ENCODE measurements at places on chromosomes 13 and 19.

DNA sequence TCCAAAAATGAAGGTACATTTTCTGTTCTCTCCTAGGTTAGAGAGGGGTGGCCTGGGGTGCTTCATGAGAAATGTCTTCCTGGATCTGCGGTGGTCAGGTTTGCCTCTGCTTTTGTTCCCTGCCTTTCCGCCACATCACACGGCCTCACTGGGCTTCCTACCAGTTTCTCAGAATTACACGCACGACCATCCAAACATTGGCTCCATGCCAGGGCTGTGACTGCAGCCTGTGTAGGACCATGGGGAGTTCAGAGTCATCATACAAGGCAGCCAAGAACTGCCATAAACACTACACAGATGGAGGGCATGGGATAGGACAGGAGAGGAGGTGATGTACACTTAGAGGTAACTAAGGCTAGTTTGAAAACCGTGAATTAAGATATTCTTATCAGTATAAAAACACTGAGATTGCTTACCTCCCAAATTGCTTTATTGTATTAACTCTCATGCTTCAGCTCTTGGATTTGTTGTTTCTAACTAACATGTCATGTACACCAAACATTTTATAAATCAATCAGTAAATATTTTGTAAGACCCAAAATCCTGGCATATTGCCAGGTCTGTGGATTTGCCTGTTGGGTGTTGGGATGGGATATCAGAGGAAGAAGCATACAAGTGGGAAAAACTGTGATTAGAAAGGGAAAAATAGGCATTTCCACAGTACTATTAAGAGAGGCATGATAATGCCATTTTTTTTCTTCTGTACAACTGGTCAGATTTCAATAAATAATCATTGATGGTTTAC, 45.2 kb downstream of the CDADC1 start:
- no peak for DNase-seq

- no peak for DNase-seq
Observed at GRCh38 chr13:21528616-21529015, 69.5 kb upstream of the ZDHHC20 start.

DNA sequence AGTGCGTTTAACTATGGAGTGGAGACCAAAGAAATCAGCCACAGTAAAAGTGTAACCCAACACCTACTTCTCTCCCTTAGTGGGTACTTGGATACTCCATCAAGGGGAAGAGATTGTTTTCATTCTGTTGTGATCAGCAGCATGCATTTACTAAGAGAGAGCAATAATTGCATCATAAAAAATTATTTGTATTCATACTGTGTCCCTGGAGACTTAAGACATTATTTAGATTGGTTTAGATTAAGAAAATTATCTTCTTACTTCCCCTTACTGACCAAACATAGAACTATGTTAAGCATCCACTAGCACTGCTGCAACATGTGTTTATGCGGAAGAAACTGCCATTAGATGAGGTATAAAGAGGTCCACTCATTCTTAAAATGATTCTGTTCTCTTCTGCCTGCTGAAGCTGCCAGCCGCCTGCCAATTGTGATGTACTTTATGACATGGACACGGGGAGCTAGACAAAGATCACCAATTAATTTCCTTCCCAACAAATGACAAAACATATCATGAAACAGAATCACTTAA, 738.5 kb downstream of the DIAPH3 start:
- no peak for DNase-seq

- DNase-seq, result peak; percentile 97
Observed at GRCh38 chr19:12495002-12495802, 10.6 kb upstream of the ZNF709 start.

DNA sequence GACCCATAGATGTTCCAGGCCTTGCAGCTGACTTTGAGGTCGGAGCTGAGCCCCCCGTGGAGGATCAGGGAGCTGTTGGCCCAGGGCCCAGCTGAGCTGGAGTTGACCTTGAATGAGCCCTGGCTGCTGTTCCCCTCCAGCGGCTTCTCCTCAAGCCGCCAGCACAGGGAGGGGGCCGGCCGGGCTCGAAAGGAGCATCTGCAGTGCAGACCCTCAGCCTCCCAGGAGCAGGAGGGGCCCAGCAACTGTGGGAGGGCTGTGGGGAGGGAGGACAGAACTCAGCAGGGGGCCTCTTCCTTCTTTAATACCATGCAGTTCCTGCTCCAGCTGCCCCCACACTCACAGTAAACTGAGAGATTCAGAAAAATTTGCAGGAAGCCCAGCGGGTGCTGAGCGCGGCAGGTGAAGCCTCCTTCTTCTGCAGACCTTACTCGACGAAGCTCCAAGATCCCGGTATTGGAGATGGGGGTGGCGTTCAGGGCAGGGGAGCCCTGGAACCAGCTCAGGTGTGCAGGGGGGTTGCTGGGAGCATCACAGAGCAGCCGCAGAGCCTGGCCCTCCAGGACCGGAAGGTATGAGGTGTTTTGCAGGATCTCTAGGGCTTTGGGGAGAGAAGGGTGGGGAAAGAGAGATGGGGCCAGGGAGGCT, 2.6 kb downstream of the SIGLEC5 start:
- DNase-seq, result no peak

GRCh38 chr13:99150575-99151361, 49.9 kb upstream of the UBAC2 start:
- peak; percentile 38 for DNase-seq

DNA sequence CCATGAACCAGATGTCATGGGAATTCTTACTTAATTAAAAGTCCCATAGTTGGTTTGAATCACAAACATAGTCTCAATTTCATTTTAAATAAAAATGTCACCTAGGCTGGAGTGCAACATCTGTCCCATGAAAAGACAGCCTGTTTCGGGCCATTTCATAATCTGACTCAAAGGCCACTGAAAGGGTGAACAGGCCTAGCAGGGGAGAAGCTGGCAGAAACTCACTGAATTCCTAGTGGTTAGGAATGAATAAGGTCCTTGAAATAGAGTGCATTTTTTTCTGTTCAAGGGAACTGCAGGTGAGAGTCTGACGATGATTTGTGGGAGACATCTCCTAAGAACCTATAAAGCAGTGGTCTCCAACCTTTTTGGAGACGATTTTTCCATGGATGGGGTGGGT, 44.0 kb upstream of the PCCA start:
- no peak for DNase-seq

GRCh38 chr19:51712461-51713081, 11.2 kb downstream of the HAS1 start:
- no peak for DNase-seq

- no peak for DNase-seq
Observed at GRCh38 chr13:29160862-29161261, 340.7 kb downstream of the MTUS2 start.

- no peak for DNase-seq
Observed at GRCh38 chr19:47353307-47353712, 4.2 kb downstream of the DHX34 start.

- no peak for DNase-seq
Observed at GRCh38 chr19:262125-262524, 29.1 kb downstream of the PLPP2 start.

GRCh38 chr19:6459262-6460098, at the start of gene SLC25A23:
TSS of gene SLC25A23 (minus strand) at chr19:6459792. CDS start at chr19:6459628, 164 bp downstream.
- DNase-seq, result peak; percentile 78

GRCh38 chr13:43270130-43270830, 246.9 kb downstream of the DNAJC15 start:
- DNase-seq, result no peak

GRCh38 chr13:53921473-53921872, 892.9 kb downstream of the OLFM4 start:
- no peak for DNase-seq

GRCh38 chr13:113671066-113672001, 4.3 kb downstream of the GRK1 start:
- no peak for DNase-seq

GRCh38 chr19:14525729-14526128, 3.7 kb upstream of the TECR start:
- no peak for DNase-seq

All from LoVo (cell line).